ENCODE measurements at places on chromosomes 1 and 21.

DNA sequence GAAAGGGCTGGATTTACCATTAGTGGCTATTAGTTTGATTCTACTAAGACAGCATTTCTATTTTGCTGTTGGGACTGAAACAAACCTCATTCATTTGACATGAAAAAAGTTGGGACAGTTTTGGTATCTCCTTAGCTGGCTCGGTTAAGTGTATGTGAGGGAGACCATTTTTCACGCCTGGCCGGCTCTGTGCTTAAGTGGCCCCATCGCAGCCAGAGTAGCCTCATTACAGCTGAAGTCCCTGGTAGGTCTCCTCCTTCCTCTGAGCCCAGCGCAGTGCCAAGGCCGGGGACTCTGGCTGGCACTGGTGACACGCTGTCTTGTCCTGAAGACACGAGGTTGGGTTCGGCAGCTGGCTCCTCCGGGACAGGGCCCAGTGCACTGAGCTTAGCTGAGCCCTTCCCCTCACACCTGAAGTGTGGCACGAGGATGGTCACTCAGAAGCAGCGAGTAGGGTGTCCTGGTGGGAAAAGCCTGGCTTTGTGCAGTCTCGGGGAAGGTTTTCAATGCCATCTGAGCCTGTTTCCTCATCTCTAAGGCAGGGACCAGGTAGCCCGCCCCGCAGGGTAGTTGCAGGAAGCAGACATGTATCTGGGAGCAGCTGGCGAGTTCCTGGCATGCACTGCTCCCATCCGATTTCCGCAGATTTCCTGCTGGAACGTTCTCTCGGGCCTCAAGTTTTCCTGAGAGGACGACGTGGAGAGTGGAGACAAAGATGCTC lies 196.5 kb downstream of the DYRK1A start:
- DNase-seq, result no peak

GRCh38 chr1:225462714-225463574 lies 35.1 kb upstream of the LBR start:
- DNase-seq, result no peak

DNA sequence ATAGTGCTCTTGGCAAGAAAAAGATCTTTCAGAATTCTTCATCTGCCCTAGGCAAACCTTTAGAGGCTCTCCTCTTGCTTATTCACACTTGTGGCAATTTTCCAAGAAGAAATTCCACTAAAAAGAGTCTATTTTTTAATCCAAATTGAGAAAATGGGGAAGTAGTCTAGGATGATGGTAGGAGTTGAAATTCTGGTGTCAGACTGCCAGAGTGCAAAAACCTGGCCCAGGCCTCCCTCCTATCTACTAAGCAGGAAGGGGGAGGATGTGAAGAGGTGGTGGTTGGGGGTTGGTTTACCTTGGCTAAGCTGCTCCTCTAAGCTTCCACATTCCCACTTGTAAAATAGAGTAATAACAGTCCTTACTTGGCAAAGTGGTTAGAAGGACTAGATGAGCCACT lies 120.6 kb upstream of the KCNJ15 start:
- DNase-seq, result no peak

GRCh38 chr1:231139125-231139649 lies 22.7 kb upstream of the TRIM67 start:
- DNase-seq, result no peak

DNA sequence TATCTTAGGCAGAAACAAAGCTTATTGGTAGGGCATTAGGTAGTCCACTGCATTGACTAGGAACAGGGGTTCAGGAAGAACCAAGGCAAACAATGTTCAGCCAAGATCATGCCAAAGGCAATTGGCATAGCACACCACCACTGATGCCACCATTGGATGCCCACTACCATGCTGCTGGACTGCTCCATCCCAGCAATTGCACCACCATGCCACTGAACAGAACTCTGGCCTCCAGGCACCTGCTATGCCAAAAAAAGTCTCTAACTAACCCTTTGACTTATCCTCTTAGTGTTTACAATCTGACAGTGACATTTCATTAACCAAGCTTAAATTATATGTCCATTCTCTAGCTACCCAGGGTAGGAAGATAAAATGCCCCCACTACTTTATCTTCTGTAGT lies 509.6 kb upstream of the CAMK1G start:
- DNase-seq, result no peak

Data from HAP-1 (cell line).